ENCODE measurements at places on chromosomes 6 and 20. TPM values are rescaled to one million over a fixed set of nuclear protein-coding genes. Genes with fewer than 3 reads are reported as not detected.
A peak's percentile ranks its signal among the peaks of the same experiment; 100 is the strongest.

HLA-G gene
- not detected for total RNA-seq

DNA sequence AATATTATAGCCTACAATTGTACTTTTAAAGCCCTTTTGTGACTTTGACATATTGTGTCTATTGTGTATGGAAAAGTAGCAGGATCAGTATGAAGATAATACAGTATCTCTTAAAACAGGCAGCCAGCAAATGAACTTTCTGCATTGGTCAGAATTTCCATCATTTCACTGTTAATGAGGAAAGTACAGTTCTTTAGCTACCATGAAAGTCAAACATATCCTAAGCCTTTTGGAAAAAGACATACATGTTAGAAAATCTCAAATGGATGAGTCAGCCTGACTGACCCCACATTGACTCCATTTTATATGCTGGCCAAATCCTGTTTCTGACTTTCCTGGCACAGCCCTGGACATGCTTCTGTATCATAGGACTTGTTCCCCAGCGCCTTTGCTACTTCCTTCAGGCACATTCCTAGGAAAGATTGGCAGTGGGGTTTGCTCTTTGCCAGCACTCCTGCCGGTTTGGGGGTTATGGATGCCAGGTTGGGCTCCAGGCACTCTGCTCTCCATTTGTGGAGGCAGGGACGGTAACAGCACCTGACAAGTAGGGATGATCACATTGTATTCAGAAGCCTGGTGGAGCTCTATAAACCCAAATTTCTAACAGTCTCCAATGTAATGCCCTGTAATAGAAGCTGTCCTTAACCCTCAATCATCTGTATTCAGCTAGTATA lies 43.7 kb downstream of the TOP1 start:
- H3K27ac ChIP-seq = no peak overlapping the region
- DNase-seq = no peak
- H3K27me3 ChIP-seq = no peaks in the 10 kb centered on the region
- H3K36me3 ChIP-seq = no peaks in the 10 kb centered on the region
- H3K4me3 ChIP-seq = no peak overlapping the region
- H3K4me1 ChIP-seq = peaks cover 11% of the 10 kb centered on the region

SPATA25 gene
- total RNA-seq = 2.4 TPM

GRCh38 chr20:49985617-49986016 lies 2.8 kb downstream of the SNAI1 start:
- H3K27ac ChIP-seq = no peak overlapping the region
- no peaks in the 10 kb centered on the region for H3K27me3 ChIP-seq
- peaks cover 7% of the 10 kb centered on the region for H3K4me1 ChIP-seq

ENTPD6 gene
- total RNA-seq = 32.1 TPM

PDE7B gene
- total RNA-seq = 1.5 TPM

BMP2 gene
- total RNA-seq = 6.6 TPM

DNA sequence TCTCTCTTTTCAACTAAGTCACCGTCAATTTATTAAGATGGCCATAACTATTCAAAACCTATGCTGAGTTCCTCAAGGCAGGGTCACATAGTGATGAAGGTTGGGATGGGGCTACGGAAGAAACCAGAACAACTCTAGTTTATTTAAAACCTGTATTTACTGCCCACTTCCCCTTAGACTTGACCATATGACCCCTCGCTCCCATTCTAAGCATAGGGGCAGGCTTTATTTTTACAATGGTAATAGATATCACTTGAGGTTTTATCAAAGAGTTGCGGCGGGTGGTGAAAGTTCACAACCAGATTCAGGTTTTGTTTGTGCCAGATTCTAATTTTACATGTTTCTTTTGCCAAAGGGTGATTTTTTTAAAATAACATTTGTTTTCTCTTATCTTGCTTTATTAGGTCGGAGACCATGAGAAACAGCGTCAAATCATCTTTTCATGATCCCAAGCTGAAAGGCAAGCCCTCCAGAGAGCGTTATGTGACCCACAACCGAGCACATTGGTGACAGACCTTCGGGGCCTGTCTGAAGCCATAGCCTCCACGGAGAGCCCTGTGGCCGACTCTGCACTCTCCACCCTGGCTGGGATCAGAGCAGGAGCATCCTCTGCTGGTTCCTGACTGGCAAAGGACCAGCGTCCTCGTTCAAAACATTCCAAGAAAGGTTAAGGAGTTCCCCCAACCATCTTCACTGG lies 5.5 kb downstream of the EDN1 start:
- no peaks in the 10 kb centered on the region for H3K4me1 ChIP-seq
- H3K4me3 ChIP-seq = no peak overlapping the region
- no peaks in the 10 kb centered on the region for H3K36me3 ChIP-seq
- H3K27me3 ChIP-seq = no peaks in the 10 kb centered on the region
- H3K27ac ChIP-seq = no peak overlapping the region

PRR18 gene
- total RNA-seq = 2.9 TPM

DNA sequence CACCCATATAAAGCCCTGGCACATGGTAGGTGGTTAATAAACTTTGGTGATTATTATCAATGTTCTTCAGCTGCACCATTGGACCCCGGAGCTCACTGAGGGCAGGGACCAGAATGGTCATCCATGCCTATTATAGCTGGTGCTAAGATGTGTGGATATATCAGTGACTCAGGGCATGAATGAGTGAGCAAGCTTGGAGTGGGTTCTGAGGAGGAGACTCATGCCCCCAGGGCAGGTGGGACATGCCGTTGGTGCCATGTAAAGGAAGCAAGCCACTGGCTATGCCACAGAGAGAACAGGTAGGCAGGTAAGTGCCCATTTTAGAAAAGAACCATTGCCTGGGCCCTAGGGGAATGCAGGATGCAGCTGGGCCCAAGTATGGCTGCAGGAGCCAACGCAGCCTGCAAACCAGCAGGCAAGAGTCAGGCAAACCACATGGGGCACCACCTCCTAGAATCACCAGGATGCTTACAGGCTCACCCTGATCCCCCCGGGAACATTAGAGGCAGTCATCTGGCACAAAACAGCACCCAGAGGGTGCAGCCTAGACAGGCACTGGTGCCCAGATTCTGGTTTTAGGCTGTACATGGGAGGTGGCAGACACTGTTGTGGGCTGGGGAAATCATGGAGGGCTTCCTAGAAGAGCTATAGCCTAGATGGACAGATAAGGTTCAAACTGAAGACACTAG lies 23.5 kb downstream of the PLAGL2 start:
- DNase-seq = peak; percentile 31
- H3K27me3 ChIP-seq = no peaks in the 10 kb centered on the region
- no peak overlapping the region for H3K4me3 ChIP-seq
- H3K4me1 ChIP-seq = no peaks in the 10 kb centered on the region

RIPPLY2 gene
- total RNA-seq = not detected

ZNF512B gene
- total RNA-seq = 14.0 TPM

DNA sequence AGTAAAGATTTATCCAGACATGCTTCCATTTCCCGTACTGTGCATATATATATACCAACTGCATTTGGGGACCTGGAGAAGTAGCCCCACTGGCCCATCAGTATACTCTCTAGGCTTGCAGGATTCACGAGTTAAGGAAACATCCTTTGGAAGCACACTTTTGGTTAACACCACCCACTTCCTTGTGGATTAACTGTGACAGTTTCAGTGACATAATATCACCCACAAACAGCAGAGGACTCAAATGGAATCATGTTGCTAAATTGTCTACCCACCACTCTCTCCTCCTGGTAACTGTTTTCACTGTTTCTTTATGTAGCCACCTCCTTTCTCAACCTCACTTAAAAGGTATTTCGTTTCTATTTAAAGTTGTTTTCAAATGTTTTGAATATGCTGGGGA lies 55.0 kb downstream of the PROKR2 start:
- no peak overlapping the region for H3K27ac ChIP-seq
- H3K4me3 ChIP-seq = no peak overlapping the region
- DNase-seq = no peak
- no peaks in the 10 kb centered on the region for H3K27me3 ChIP-seq

- no peaks in the 10 kb centered on the region for H3K27me3 ChIP-seq
- no peaks in the 10 kb centered on the region for H3K4me1 ChIP-seq
- no peaks in the 10 kb centered on the region for H3K36me3 ChIP-seq
- DNase-seq = no peak
Measured at GRCh38 chr20:45044084-45044573, 56.8 kb downstream of the KCNS1 start.

GRCh38 chr6:167409079-167409478 lies 84.2 kb downstream of the TTLL2 start:
- no peaks in the 10 kb centered on the region for H3K4me1 ChIP-seq
- H3K4me3 ChIP-seq = no peak overlapping the region
- H3K36me3 ChIP-seq = no peaks in the 10 kb centered on the region
- no peak for DNase-seq
- H3K27ac ChIP-seq = no peak overlapping the region

LPIN3 gene
- 44.7 TPM for total RNA-seq

SOBP gene
- total RNA-seq = 1.5 TPM

PLCB1 gene
- total RNA-seq = 9.9 TPM

C2 gene
- total RNA-seq = 464 TPM

DNA sequence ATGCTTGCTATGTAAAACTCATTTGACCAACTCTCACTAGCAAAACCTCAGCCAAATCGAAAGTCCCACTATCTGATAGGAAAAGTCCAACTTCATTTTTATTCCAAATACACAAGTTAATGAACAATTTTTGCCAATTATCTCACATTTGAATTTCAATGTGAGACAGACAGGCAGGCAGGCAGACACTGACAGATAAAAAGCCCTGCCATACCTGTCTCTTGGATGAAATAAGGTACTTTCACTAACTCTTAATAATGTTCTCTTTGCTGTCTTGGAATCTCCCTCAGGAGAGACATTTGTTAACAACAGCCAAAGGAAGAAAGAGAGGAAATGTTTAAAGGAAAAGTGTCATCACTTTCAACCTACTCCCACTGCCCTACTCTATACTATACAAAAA lies 82.0 kb downstream of the RNGTT start:
- no peaks in the 10 kb centered on the region for H3K36me3 ChIP-seq
- DNase-seq = no peak
- H3K4me3 ChIP-seq = no peak overlapping the region
- H3K27ac ChIP-seq = peak overlapping the region; percentile 10
- H3K4me1 ChIP-seq = no peaks in the 10 kb centered on the region

GRCh38 chr6:90343576-90343975 lies 46.9 kb upstream of the BACH2 start:
- H3K27ac ChIP-seq = no peak overlapping the region
- no peaks in the 10 kb centered on the region for H3K27me3 ChIP-seq
- no peaks in the 10 kb centered on the region for H3K4me1 ChIP-seq

TGM6 gene
- total RNA-seq = not detected

MATN4 gene
- total RNA-seq = not detected

DNA sequence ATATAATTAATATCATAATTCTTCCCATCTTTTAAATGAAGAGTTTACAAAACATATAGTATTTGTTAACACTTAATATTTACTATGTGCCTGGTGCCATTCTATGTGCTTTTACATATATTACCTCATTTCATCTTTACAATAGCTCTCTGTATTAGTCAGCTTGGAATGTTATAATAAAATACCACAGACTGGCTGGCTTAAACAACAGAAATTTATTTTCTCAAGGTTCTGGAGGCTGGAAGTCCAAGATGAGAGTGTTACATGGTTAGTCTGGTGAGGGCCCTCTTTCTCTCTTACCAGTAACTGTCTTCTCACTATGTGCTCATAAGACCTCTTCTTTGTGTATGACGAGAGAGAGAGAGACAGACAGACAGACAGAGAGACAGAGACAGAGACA lies 110.2 kb downstream of the NKAIN2 start:
- H3K4me3 ChIP-seq = no peak overlapping the region
- H3K36me3 ChIP-seq = no peaks in the 10 kb centered on the region
- H3K27ac ChIP-seq = no peak overlapping the region
- no peaks in the 10 kb centered on the region for H3K27me3 ChIP-seq
- DNase-seq = no peak

DNA sequence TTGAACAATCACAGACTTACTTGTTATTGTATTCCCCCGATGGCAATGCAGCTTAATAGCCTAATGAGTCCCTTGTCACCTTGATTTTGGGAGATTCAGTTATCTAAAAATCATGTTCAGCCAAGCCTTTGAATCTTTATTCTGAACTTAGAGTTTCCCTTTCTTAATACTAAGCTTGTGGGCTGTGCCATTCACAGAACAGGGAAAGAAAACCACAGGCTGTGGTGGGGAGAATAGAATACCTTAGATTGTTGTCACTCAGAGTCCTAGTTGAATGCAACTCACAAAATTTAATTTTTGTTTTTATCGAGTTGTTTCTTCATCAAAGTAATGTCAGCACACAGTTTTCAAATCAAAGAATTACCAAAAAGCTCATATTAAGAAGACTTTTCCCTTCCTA lies 37.4 kb downstream of the RFPL4B start:
- no peaks in the 10 kb centered on the region for H3K27me3 ChIP-seq
- no peak overlapping the region for H3K27ac ChIP-seq
- DNase-seq = no peak
- H3K4me1 ChIP-seq = no peaks in the 10 kb centered on the region

RAMACL gene
- 1.4 TPM for total RNA-seq

DNA sequence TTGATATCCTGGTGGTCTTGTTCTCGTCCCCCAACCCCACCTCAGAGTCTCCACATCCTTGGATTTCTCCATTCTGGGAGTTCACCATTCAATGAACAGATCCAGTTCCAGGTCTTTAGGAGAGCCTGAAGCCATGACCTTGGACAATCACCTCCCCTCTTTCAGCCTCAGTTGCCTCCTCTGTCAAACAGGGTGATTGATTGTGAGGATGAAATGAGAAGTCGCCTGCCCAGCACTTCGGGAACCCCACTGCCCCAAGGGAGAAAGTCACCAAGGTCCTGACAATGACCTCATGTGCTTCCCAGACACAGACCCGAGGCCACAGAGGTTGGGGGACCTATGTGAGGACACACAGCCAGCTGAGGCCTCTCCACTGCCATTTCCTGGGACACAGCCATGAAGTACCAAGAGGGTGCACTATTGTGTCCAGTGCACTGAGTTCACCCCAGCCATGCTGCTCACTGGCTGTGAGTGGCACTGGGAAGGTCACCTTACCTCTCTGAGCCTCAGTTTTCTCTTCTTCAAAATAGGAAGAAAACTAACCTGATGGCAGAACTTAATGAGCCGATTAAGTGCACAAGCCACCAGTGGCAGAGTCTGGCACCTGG lies 61.7 kb downstream of the SNAI1 start:
- no peak overlapping the region for H3K27ac ChIP-seq
- no peak for DNase-seq
- no peaks in the 10 kb centered on the region for H3K4me1 ChIP-seq
- H3K36me3 ChIP-seq = no peaks in the 10 kb centered on the region

DNAH8 gene
- not detected for total RNA-seq

STK4 gene
- total RNA-seq = 14.9 TPM

TENT5A gene
- total RNA-seq = 16.9 TPM

Data from right lobe of liver (tissue), 6 donors.